GM04504 (cell line): ENCODE measurements at places on chromosomes 12 and 14.

GRCh38 chr12:101459642-101460346 lies 15.3 kb upstream of the SPIC start:
- DNase-seq = peak; percentile 8

DNA sequence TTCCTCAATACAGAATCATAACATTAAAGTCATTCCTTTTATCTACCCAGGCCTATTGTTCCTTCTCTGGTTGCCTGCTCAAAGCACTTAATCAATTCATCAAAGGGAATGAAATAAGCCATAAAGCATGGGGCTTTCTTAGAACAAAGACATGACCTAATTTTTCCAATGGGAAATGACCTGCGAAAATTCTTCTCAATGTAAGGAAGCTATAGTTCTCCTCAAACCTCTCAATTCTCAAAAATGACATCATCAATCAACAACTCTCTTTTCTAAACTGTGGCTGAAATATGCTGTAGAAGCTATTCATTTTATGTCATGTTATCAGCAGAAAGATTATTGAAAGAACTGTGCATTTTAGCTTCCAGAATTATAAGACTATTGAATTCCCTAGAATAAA lies 116.0 kb upstream of the PTPRR start:
- DNase-seq = no peak

GRCh38 chr14:76551906-76552305 lies 176.0 kb downstream of the ESRRB start:
- DNase-seq = no peak

DNA sequence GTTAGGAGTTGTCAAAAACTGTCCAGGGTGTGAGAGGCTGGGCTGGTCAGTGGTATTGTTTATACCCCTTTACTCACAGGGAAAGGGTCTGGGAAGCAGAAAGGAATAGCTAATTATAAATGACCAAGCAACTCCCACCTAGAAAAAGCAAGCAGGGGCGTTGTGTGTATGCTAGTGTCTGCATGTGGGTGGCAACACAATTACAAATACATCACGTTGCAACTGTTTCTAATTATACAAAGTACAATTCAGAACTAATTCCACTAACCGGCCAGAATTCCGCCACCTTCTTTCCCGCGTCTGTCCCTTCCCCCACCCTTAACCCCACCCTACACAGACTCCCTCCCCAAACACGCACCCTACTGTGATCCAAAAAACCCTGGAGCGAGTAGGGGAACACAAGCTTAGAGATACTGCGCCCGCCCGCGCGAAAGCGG lies 2.2 kb downstream of the DPF3 start:
- DNase-seq = no peak

DNA sequence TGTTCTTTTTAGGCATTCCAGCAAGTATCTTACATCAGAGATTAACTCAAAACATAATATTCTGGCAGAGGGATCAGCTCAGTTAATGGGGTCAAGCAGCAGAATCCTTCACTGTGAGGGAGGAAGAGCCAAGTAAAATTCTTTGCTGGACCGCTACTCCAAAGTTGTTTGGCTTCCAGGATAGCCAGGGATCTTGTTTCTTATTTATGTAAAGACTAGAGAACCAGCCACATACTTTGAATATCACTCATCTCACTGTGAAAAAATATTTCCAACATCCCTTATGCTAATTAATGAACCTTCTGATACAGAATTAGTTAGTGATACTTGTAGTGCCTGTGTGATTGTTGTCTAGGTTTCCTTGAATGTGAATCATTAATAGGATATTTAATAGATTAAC lies 94.2 kb downstream of the PLEKHA5 start:
- DNase-seq = no peak

- no peak for DNase-seq
Measured at GRCh38 chr12:13041224-13041623, 3.0 kb upstream of the FAM234B start.

- DNase-seq = peak; percentile 99
Measured at GRCh38 chr12:95805864-95806671, 15.5 kb upstream of the NTN4 start.

DNA sequence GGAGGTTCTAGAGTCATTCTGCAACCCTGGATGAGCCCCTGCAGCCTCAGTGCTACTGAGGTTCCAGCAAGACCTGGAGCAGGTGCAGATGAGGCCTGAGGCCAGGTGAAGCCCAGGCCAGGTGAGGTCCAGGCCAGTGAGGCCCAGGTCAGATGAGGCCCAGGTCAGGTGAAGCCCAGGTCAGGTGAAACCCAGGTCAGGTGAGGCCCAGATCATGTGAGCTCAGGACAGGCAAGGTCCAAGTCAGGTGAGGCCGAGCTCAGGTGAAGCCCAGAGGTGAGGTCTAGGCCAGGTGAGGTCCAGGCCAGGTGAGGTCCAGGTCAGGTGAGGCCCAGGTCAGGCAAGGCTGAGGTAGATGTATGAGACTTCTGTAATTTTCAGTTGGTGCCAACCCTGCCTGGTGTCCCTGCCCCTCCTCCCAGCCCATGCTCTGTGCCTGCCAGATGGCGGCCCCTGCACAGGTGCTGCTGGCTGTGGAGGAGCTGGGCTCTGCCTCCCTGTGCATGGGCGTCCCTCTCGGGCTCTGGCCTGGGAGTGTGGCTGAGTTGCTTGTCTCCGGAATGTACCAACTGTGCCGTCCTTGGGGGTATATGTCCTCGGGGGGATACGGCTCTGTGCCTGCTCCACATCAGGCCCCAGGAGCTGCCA lies 388.5 kb downstream of the TMEM121 start:
- DNase-seq = no peak

DNA sequence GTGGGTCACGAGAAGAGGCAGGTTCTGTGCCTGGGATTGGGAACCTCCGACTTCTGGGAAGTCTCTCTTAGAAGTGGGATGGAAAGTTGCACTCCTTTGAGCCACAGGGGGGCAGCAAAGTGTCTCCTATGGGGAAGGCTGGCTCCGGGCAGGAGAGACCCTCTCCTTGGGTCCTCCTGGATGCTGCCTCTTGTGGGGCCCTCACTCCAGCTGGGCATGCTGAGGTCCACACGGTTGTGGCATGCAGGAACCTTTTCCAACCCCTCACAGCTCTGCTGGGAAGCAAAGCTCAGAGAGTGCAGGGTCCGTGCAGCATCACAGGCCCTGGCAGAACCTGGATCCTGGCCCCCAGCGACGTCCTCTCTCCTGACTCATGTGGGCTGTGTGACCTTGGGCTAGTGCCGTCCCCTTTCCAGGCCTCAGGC lies 17.4 kb downstream of the SDSL start:
- no peak for DNase-seq

- no peak for DNase-seq
Measured at GRCh38 chr14:99401621-99402284, 78.9 kb downstream of the SETD3 start.

DNA sequence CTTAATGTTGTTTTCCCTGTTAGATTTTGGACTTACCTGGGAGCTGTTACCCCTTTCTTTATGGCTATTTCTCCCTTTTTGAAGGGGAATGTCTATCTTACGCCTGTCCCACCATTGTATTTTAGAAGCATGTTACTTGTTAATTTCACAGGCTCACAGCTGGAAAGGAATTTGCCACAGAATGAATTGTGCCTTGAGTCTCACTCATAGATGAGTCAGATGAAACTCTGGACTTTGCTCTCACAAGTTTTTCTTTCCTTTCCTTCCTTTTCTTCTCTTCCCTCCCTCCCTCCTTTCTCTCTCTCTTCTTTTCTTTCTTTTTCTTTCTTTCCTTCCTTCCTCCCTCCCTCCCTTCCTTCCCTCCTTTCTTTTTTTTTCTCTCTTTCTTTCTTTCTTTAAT lies 9.3 kb upstream of the ATF7IP start:
- no peak for DNase-seq

DNA sequence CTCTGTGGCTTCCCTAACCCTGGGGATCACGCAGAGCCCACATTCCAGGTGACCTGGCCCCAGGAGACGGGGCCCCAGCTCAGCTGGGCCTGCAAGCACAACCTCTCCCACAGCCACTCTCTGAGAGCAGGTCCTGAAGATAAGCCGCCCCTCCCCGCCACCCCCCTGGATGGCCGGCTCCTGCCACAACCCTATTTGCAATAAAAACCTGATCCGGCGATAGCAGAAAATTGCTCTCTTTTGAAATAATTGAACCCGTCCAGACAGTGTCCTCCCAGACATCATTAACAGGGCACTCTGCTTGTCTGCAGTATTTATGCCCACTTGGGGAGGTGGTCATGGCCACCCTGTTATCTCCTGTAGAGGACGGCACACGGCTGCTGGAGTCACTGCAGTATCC lies 5.0 kb downstream of the C14orf180 start:
- no peak for DNase-seq

- no peak for DNase-seq
Measured at GRCh38 chr14:53567236-53567780, 389.3 kb downstream of the BMP4 start.
